ENCODE measurements at places on chromosomes 3 and 15.

DNA sequence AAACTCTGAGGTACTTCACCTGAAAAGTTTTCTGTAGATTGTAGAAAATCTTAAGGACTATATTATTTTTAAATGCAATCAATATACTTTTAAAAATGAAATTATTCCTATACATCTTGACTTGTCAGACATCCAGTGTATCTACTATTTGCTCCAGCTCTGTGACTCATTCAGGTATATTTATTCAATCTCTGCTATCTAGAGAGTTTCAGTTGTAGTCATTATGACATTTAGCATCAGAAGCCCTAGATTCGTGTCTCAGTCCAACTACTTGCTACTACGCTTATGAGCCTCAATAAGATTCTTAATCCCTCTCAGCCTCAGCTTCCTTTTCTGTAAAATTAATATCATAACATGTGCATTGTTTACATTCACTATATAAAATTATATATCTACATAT, 22.3 kb upstream of the EIF1B start:
- no peak for DNase-seq

GRCh38 chr3:19074257-19074900, 73.9 kb upstream of the KCNH8 start:
- DNase-seq, result no peak

- peak; percentile 31 for DNase-seq
These were observed 61.8 kb upstream of the ATP13A3 start for GRCh38 chr3:194548346-194549321.

DNA sequence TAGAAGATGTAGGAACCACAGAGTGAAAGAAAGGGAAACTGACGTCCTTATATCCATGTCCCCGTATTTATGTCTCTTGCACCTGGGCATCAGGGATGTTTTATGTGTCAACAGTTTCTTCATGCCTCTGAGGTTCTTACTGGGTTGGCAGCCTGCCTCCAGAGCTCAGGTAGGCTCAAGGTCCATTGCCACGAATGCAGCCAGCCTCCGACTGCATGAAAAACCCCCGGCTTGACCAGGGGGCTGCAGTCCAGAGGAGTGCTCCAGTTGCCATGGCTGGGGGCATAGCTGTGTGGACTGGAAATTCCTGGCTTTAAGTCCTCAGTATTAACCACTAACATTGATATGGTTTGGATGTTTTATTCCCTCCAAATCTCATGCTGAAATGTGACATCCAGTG, 2.8 kb upstream of the CSPG5 start:
- DNase-seq, result no peak

- peak; percentile 74 for DNase-seq
These were observed 23.5 kb upstream of the HES1 start for GRCh38 chr3:194112120-194113106.

DNA sequence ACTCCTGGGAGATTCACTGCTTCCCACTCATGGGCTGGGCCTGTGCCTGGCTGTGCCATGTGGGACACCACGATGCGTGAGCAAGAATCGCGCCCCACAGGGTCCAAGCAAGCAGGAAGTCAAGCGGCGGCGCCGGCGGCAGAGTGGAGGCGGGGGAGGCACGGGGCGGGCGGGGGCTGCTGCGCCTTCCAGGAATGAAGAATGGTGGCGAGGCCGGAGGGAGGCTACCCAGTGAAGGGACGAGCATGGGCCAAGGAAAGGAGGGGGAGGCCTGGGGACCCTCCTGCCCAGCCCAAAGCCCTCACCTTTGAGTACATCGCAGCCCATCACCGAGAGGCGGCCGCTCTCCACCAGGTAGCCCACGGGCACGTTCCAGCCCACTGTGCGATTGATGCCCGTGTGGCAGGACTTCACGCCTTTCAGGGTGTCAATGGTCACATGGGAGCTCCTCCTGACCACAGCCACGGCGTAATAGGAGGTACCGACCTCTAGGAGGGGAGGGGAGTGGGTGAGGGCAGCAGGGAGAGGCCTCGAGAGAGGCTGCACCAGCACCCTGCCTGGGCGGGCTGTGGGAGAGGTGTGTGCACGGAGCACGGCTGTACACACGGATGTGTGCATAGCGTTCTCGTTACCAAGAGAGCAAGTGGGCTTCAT, 5.5 kb downstream of the MELTF start:
- no peak for DNase-seq

GRCh38 chr3:128973988-128974564, 19.8 kb downstream of the CFAP92 start:
- DNase-seq, result no peak

GRCh38 chr15:24878153-24878552, 76.6 kb upstream of the SNRPN start:
- peak; percentile 64 for DNase-seq

- DNase-seq, result no peak
These were observed 419.7 kb downstream of the ZNF385D start for GRCh38 chr3:21331321-21331720.

- DNase-seq, result no peak
These were observed 210.3 kb upstream of the CNTN6 start for GRCh38 chr3:882533-882932.

DNA sequence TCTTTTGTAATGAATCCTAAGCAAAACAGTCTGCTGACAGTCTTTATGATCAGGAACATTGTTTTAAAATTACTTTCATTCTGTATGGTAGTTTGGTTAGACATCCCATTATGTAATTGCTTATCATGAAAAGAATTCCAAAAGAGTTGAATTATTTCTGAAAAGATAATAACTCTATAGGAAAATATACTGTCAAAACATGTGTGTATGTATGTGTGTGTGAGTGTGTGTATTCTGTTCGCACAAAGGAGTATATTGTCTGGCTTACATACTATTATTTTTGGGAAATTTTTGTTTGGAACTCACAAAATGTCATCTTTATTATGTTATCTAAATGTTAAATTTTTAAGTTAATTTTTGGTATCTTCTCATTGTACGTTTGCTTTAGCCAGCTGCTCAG, 1075.9 kb downstream of the ZPLD1 start:
- DNase-seq, result no peak

- no peak for DNase-seq
These were observed 229.4 kb upstream of the AZI2 start for GRCh38 chr3:28577941-28578500.

DNA sequence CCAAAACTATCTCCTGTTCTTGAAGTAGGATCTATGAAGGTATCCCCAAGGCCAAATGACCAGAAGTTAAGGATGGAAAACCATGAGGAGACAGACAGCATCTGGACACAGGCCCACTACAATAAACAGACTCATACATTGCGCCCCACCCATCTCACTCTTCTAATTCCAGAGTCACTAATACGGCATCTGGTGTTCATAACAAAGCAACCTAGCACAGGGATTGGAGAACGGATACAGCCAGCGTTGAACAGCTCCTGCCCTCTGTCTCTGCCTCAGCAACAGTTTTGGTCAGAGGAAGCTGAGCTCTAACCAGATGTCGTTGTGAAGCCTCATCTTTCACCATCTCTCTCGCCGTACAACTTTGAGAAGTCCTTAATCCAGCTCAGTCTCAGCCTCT, 44.5 kb upstream of the CCDC80 start:
- no peak for DNase-seq

DNA sequence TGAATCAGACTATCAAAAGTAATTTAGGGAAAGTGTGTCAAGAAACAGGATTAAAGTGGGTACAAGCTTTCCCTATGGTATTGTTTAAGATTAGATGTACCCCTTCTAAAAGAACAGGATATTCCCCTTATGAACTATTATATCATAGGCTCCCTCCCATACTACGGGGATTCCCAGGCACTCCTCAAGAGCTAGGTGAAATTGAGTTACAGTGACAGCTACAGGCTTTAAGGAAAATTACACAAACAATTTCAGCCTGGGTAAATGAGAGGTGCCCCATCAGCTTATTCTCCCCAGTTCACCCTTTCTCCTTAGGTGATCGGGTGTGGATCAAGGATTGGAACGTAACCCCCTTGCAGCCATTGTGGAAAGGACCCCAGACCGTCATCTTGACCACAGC, 240.8 kb upstream of the CNTN6 start:
- no peak for DNase-seq

- DNase-seq, result no peak
These were observed 89.2 kb upstream of the SNRK start for GRCh38 chr3:43197181-43197580.

DNA sequence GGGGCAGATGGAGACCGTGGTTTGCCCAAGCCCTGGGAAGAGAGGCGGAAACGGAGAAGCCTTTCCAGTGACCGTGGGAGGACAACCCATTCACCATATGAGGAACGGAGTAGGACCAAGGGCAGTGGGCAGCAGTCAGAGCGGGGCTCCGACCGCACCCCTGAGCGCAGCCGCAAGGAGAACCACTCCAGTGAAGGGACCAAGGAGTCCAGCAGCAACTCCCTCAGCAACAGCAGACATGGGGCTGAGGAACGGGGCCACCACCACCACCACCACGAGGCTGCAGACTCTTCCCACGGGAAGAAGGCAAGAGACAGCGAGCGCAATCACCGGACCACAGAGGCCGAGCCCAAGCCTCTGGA, 2.0 kb downstream of the RBM15B start:
- DNase-seq, result no peak

DNA sequence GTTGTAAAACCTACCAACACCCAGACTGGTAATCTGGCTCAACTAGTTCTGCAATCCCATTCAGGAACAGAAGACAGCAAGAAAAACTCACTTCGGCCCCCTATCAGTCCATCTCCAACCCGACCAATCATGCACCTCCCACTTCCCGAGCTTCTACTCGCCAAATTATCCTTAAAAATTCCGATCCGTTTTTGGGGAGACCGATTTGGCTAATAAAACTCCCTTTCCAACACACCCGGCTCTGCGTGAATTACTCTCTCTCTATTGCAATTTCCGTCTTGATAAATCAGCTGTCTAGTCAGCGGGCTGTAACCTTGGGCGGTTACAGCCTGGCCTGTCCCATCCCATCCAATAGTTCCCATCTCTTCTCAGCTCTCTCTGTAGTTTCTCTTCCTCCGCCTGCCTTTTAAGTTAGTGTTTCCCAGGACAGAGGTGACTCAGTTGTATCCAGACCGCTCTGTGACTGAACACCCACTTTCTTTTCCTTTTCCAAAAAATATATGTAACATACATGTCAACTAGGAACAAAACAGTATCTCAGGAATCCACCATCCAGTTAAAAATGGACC, 780 bp upstream of the ACAD9 start:
- no peak for DNase-seq

- DNase-seq, result no peak
These were observed 376.0 kb upstream of the ALCAM start for GRCh38 chr3:104990758-104991157.

All from right kidney (tissue), 9 donors.